ENCODE measurements at places on chromosomes 11 and 22.

DNA sequence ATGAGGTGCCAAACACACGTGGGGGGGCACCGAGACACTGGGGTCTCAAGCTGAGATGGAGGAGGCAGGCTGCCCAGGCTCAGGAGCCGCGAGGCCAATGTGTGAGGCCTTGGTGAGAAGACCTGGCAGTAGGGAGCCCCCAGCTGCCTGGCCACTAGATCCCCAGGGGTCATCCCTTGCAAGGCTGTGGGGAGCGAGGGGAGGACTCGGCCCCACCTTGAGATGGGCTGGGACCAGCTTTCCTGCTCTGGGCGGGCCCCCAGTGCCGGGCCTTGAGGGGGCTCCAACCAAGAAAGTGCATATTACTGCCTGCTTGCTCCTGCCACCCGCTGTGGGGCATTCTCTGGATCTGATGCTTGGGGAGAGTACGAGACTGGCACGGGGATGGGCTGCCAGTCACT lies 107.0 kb downstream of the CTTN start:
- no peak for DNase-seq

- no peak for DNase-seq
These were observed 3.3 kb downstream of the MTMR2 start for GRCh38 chr11:95920460-95921105.

GRCh38 chr11:60127311-60127811 lies 38.9 kb downstream of the MS4A2 start:
- no peak for DNase-seq

- DNase-seq: no peak
These were observed 47.3 kb downstream of the PRDM11 start for GRCh38 chr11:45193695-45194094.

DNA sequence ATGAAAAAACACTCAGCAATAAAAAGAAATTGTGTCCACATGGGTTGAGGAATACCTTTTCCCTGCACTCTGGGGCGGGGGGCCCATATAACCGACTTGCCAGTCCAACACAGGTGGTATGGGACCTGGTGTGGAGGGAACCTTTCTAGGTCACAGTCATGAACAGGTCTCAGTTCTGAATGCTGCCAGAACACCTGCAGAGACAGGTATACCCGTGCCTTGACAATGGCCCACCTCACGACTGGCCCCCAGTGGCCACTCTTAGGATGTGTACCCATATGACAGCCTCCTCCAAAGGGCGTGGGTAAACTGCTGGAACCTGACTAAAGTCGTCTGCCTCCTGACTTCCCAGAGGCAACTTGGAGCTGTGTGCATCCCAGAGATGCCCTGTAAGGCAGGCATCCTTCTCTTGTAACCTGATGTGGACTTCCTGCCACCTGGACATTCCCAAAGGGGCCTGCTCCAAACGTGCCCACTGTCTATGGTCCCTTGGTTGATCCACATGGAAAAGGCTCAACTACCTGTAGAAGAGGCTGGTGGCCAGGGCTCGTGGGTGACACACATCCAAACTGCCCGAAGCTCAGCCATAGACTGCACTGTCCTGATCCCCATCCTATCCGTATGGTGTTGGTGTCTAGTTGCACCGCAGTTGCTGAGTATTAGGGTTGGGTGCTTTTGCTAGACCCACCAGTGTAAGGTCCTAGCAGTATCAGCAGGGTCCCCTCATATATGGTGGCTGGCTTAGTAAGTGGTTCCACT lies 859.3 kb downstream of the BRD1 start:
- DNase-seq: peak; percentile 10

GRCh38 chr11:12086271-12087074 lies 23.9 kb upstream of the MICAL2 start:
- no peak for DNase-seq
